ENCODE measurements at places on chromosomes 4 and X.

- DNase-seq = no peak
These were observed 2.9 kb downstream of the SLC30A9 start for GRCh38 chr4:41992967-41993857.

- no peak for DNase-seq
These were observed 14.5 kb upstream of the CAPN6 start for GRCh38 chrX:111284631-111285293.

- DNase-seq = no peak
These were observed 71.8 kb upstream of the SMARCA5 start for GRCh38 chr4:143441678-143442077.

- DNase-seq = no peak
These were observed 103.5 kb downstream of the LDB2 start for GRCh38 chr4:16794816-16795445.

DNA sequence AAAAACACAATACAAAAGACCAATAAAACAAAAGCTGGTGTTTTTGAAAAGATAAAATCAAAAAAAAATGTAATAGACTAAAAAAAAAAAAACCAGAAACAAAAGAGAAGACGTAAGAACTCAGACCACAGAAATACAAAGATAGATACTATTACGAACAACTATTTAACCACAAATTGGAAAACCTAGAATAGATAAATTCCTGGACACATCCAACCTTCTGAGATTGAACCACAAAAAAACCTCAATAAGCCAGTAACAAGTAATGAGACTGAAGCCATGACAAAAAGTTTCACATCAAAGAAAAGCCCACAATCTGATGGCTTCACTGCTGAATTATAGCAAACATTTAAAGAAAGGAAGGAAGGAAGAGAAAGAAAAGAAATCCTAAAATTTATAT lies 16.2 kb downstream of the RCHY1 start:
- DNase-seq = no peak

GRCh38 chrX:47187106-47187677 lies 6.4 kb upstream of the UBA1 start:
- no peak for DNase-seq

DNA sequence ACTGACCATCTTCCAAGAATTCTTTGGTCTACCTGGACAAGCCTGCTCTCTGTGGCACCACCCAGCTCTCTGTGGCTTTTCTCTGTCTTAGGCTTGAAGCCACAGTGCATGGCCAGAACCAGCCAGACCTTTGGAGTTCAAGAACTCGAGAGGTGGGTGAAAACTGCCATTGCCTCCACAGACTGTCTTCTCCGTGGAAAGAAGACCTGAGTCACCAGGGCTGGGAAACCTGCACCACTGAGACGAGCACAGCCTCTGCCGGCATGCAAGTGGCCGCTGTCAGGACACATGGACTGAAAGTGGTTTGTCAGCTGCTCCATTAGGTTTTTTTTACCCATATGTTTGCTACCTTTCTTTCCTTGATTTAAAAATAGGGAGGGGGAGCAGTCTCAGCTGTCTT lies 74.5 kb downstream of the MGST2 start:
- DNase-seq = no peak

DNA sequence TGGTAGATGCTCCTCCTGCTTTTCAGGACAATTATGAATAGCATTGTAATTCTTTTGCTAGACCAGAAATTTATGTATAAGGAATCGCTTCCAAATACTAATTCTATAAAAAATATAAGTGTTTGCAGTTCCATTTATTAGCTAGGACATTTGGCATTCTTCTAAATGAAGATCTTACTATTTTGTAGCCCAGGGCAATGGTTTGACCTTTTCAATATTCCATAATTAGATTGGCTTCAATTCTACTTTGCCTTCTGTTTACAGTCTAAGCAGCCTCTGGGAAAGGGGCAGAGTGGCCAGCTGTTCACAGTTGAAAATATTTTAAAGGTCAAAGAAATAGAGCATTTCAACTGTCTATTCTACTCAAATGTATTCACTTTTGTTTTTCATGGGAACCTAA lies 912.1 kb upstream of the GRIA3 start:
- DNase-seq = no peak

- no peak for DNase-seq
These were observed 425.3 kb downstream of the SPRY1 start for GRCh38 chr4:123821861-123822260.

DNA sequence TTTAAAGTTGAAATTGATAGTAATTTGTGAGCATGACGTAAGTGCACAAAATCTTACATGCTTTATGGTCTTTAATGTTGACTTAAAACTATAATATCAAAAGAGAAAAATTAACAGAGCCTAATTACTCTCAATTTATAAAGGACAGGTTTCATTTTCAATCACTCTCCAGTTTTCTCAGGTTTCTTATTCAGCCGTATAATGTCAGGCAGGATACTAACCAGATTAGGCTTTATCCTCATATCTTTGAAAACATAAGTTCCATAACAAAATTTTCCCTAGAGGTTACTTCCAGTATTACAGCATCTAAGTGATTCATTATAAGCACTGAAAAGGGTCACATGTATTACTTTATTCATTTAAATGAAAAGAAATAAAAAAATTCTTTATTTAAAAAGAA lies 492.1 kb downstream of the PACRGL start:
- no peak for DNase-seq

DNA sequence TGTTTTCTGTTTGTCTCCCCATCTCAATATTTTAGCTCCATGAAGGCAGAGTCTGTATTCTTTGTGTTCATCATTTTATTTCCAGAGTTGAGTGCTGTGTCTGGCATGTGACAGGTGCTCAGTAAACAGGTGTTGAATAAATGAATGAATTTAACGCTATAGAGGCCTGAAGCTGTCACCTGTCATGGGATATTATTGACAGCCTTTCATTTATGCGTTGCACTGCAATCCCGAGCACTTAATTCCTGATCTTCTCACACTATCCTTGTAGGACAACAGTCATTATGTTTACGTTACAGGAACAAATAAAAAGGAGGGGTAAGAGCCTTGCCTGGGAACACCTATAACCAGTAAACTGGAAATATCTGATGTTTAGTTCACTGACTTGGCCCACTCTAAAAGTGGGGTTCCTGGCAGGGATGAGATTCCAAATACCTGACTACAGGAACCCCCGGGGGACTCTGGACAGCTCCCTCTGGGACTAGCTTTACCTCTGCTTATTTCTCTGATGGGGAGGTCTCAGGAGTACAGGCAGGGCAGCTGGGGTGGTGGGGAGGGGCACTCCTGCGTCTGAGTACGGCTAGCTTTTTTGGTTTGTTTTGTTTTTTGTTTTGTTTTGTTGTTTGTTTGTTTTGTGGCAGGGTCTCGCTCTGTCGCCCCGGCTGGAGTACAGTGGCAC lies 36.6 kb downstream of the SEL1L3 start:
- DNase-seq = no peak

- no peak for DNase-seq
These were observed 41.3 kb upstream of the ZCCHC13 start for GRCh38 chrX:74262452-74263209.

- no peak for DNase-seq
These were observed 100.8 kb upstream of the PLS3 start for GRCh38 chrX:115459883-115460880.

- no peak for DNase-seq
These were observed 272.7 kb upstream of the PCDH18 start for GRCh38 chr4:137804906-137805495.

- DNase-seq = no peak
These were observed 235.5 kb downstream of the GALNTL6 start for GRCh38 chr4:172048666-172049065.

- no peak for DNase-seq
These were observed 48.2 kb upstream of the PHOX2B start for GRCh38 chr4:41796545-41797210.

GRCh38 chr4:3494462-3494871 lies 31.4 kb downstream of the DOK7 start:
- no peak for DNase-seq

- no peak for DNase-seq
These were observed 111.8 kb upstream of the FRMPD4 start for GRCh38 chrX:12026481-12026880.

DNA sequence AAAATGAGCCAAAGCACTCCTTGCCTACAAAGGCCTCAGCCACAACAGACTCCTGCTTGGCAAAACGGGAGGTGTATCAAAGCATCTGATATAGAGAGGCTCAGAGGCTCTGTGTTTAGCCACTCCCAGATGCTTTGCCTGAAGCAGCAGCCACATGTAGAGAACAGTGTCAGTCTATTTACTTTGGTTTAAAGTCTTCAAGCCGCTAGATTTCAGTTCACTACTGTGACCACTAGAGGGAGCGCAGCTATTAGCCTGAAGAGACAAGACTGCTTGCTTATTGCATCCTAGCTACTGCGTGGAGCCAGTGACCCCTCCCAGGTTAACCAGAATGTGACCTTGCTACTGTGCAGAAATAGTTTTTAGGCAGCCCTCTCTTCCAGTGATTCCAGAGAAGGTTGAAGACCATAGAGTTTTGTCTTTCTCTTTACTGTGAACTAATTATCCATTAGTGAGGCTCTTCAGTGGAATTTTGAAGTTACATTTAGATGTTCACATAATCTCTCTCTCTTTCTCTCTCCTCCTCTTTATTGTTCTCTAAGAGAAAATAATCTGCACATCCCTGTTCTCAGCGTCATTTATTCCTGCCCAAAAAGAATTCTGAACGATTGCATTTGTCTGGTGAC lies 39.3 kb downstream of the BMP3 start:
- no peak for DNase-seq

DNA sequence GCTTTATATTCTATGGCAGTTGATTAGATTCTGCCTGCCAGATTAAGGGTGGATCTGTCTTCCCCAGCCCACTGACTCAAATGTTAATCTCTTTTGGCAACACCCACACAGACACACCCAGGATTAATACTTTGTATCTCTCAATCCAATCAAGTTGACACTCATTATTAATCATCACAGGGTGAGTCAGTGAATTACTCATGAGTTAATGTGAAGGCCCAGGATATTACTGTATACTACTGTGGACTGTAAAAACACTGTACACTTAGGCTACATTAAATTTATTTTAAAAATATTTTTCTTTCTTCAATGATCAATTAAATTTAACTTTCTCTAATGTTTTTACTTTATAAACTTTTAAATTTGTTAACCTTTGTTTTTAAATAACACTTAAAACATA lies 87.7 kb downstream of the NAP1L3 start:
- no peak for DNase-seq

DNA sequence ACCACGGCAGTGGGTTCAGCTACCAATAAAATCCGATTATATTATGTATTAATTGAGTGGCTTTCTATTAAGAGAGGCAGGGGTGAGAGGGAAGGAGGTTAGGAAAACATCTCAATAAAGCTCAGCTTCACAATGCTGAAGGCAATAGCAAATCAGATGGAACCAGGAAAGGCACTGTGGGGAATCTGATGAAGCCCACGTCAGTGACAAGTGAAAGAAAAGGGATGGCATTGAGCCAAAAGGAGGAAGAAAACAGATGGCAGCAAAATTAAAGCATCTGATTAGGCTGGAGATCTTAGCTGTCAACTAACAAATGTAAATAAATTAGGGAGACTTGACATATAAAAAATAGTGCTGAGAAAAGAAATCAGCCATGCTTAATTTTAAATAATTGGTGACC lies 180.9 kb downstream of the RASL11B start:
- DNase-seq = no peak

DNA sequence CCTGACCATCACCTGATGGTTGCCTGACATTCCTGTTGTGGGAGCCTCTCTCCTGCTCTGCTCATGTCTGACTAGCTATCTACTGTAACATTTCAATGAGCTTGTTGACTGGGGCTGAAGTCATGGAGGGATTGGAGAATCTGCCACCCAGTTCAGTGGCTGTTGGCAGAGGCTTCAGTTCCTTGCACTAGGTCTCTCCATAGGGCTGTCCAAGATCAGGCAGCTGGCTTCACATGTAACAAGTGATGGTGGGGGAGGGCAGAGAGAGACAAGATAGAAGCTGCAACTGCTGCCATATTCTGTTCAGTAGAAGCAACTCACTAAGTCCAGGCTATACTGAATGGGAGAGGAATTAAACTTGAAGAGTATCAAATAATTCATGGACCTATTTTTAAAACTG lies 14.1 kb upstream of the CCNI start:
- no peak for DNase-seq

DNA sequence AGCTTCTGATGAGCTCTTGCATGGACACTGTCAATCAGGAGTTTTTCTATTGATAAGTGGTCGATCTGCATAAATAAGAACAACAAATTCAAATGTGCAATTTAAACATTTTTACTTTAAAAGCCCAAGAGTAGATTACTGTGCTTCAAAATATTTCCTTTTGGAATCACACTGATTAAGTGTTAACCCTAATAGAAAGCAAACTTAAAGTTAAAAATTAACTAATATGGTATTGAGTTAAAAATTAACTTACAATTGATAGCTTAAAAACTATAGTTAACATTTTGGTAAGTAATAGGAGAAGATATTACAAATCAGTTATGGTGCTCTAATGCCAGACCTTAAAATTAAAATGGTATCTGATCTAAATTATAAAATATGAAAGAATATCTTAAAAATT lies 25.9 kb downstream of the MED14 start:
- no peak for DNase-seq

DNA sequence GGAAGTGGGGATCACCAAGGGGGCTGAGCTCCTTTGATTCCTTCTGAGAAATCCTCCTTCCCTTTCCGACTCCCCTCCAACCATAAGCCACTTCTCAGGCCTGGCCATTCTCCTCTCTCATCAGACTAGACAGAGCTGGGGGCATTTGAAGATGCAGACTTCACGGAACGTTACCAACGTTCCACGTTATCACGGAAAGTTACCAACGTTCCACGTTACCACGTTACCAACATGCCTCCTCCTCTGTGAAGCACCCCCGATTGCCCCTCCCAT lies 85.4 kb upstream of the WWC2 start:
- no peak for DNase-seq

DNA sequence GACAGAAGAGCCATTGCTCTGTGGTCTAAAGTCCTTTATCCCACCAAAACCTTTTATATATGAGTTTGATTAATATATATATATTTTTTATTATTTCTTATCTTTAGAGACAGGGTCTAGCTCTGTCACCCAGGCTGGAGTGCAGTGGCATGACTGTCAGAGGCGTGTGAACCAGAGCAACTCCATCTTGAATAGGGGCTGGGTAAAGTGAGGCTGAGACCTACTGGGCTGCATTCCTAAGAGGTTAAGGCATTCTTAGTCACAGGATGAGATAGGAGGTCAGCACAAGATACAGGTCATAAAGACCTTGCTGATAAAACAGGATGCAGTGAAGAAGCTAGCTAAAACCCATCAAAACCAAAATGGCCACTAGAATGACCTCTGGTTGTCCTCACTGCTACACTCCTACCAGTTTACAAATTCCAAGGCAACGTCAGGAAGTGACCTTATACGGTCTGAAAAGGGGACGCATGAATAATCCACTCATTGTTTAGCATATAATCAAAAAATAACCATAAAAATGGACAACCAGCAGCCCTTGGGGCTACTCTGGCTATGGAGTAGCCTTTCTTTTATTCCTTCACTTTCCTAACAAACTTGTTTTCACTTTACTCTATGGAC lies 10.5 kb downstream of the TBCK start:
- DNase-seq = no peak

- no peak for DNase-seq
These were observed 24.8 kb downstream of the IL13RA1 start for GRCh38 chrX:118751950-118752783.
